Occipital lobe (tissue), 3 donors: ENCODE measurements at places on chromosomes 13 and 19.
A peak's percentile ranks its signal among the peaks of the same experiment; 100 is the strongest.

DNA sequence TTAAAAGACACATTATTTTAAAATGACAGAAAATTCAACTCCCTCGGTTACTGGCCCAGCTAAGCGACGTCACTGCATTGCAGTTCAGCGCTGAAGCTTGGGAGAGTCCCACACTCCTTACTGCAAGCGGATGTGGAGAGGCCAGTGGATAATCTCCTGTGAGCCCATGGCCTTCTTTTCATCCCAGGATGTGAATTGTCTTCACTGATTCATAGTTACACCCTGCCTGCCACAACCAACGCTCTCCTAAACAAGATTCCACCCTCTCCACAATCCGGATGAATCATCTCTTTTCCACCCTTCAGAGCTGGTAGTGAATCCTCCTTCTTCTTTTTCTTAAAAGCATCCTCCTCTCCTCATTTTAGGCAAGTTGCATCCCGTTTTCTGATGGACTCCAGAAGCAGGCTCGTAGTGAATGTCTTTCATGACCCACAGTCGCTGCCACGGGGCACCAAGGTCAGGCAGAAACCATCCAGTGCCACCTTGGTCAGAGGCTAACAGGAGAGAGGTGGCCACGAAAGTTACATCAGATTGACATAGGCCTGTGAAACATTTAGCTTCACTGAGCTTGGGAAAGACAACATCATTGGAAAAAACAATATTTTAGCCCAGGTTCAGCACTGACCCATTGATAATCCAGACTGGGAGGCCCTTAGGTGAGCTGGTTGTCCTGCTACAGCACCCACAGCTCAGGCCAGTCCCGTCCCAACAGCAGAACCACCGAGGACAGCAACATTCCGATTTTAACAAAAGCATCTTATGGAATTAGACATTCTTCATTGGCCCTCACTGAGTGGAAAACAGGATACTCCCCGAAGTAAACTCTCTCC, 2.0 kb downstream of the GJB2 start:
- no peak for DNase-seq

- no peak for DNase-seq
Observed at GRCh38 chr13:100330662-100331061, 241.8 kb downstream of the PCCA start.

DNA sequence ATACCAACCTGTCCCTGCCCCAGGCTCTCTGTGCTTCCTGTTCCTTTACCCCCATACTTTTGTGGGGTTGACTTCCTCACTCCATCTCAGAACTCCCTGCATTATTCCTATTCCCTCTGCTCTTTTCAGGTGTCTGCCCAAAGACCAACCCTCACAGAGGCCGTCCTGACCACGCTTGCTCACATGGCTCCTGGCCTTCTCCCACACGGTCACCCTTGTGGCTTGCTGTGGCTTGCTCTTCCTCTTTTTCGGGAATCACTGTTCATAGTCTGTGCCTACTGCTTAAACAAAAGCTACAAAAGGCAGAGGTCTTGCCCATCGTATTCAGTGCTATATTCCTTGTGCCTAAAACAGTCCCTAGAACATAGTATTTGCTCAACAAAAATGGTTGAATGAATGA, 25.2 kb upstream of the ARGLU1 start:
- DNase-seq = no peak

DNA sequence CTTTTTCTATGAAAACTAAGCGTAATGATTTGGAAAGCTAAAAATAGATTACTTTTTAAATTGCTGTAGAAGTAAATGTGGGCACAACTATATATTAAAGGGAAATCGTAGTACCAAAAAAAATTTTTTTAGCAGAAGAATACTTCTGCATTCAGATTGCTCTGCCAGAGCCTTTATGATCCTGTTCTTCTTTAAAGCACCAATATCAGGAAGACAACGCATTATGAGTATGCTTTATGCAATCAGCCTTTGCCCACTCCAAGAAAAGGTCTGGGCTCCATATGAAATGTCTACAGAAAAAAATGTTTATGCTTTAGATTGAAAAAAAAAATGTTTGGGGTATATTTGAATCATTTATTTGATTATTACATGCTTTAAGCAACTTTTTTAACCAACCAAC, 137.4 kb downstream of the DIAPH3 start:
- no peak for DNase-seq

DNA sequence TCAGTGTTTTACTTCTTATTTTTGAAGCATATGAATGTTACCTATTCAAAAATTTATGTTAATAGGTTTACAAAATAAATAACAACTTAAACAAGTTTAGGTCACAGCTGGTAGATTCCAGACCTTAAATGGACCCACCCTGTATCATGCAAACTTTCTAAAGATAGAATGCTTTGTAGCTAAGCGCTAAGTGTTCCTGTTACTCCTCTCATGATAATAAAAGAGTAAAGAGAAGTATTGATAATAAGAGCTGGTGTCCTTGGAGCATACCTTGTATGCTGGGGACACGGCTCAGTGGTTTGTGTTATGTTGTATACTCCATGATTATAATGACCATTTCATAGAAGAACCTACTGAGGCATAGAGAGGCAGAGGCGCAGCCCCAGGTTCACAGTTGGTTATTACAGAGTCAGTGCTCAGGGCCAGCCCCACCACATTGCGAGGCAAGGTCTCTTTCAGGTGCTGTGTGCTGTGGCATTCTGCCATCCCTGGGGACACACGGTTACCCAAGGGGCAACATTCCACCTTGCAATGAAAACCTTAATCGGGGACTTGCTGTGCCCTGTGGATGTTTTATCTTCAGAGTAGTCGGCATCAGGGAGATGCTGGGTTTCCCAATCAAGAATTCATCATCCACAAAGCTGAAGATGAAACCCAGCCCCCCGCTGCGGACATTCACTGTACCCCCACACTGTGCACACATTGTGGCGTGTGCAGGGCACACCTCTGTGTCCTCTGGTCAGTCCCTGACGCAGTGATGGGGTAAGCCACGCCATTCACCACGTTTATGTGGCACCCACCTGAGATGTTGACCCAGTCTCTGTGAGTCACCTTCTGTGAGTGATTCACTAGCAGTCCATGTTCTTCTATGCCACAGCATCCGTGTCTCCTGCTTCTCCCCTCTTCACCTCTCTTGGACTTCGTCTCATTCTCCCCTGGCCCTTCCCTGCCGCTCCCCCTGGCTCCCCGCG, 186.7 kb downstream of the COL4A1 start:
- DNase-seq = no peak

GRCh38 chr13:42996584-42996983, 4.5 kb upstream of the EPSTI1 start:
- no peak for DNase-seq

DNA sequence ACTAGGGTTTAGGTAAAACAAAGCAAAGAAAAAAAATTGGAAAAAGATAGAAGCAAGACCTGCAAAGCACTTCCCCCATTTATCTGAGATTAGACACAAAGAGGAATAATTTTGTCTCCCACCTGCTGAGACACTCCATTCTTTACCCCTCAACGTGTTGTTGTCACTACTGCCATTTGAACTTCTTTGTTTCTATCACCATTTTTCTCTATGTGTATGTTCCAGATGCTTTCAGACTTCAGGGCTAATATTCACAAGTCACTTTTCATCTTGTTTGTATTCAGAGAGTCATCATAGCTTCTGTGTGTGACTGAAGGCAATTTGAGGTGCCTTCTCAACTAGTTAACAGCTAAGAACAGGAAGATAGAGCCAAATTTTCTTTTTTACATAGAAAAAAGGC, 512.5 kb downstream of the TBC1D4 start:
- DNase-seq = no peak

DNA sequence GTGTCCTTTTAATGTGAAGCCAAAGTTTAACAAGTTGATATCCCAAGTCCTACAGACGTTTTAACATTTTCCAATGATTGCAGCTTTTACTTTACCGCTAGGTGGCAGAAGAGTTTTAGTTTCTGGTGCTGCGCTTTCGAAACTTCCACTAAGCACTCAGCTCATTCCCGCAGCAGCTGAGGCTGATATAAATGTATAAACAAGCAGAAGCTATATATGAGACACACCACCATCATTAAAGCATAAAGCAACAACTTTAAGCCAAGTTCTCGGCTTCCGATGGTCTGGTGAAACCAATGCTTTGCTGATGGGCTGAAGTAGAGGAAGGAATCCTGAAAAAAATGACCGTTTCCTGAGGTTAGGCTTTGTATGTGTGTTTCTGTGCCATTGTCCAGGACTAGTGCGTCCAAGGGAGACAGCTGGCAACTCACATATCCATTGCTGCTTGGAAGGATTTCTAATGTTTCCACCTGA, 753.9 kb downstream of the OLFM4 start:
- peak; percentile 49 for DNase-seq

DNA sequence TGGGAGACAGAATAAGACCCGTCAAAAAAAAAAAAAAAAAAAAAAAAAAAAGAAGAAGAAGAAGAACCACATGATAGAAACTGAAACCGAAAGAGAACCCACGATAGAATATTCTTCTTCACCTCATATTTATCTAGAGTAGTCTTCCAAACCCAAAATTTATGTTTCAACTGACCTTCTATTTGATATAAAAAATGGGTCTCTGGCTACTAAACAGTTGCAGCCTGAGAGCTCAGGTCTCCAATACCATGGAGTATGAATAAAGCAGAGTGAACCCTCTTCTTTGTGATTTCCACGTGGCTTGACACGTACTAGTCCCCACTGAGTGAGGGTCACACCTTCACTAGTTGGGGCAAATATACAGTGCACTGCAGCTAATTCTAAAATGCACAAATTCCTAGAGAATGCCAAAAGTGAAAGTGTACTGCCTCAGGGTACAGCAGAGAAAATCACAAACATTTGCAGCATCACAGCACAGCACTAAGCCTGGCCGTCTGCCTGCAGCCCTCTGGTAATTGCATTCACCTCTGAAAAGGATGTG, 30.8 kb upstream of the RFC3 start:
- DNase-seq = no peak

DNA sequence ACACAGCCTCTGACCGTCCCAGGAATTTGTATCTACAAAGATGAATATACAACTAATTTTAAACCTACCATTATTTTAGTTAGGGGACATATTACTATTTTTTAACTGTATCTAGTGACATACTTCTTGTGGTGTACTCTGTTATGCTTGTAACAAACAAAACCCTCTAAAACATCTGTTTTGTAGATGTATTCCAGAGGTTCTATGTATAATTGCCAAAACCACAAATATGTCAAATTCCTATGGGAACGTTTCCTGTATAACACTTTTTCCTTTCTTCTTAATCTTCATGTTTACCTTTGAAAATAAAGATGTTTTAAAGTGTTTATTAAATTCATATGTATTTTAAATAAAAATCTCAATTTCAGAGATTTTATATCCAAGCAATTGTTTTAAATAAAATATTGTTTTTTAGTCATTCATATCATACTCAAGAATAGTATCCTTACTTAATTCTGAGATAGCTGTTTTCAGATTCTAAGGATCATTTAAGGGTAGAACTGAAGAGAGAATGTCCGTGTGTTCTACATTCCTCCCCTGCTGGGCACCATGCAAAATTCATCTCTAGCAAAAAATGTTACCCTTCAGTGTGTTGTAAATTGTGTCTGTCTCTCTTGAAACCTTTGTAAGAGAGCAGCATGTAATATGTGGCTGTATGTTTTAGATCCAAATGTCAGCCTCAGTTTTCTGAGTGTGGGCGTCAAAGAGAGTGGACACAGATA, 1327.7 kb downstream of the EFNB2 start:
- no peak for DNase-seq

GRCh38 chr19:17306285-17306714, 628 bp downstream of the MRPL34 start:
- DNase-seq = no peak

DNA sequence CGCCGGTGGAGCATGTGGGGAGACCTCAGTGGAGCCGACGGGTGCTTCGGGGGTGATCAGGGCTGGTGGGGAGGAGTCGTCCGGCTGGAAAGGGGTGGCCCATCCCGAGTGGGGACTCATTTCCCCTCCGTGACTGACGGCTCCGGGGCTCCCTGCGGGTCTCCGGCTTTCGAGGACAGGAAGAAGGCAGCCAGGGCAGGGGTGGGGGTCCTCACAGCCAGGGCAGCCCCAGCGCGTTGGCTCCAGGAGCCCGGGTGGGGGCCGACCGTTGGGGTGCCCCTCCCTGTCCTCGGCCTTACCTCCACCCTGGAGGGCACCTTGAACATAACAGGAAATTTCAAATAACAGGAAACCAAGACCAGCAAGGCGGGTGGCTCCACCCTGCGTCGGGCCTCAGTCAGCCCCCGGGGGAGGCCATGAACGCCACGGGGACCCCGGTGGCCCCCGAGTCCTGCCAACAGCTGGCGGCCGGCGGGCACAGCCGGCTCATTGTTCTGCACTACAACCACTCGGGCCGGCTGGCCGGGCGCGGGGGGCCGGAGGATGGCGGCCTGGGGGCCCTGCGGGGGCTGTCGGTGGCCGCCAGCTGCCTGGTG, at the start of gene S1PR4:
Gene S1PR4 (plus strand): TSS at position 393 of the 596 bp plus-strand sequence. CDS start 24 bp downstream, at position 417.
- DNase-seq = no peak

DNA sequence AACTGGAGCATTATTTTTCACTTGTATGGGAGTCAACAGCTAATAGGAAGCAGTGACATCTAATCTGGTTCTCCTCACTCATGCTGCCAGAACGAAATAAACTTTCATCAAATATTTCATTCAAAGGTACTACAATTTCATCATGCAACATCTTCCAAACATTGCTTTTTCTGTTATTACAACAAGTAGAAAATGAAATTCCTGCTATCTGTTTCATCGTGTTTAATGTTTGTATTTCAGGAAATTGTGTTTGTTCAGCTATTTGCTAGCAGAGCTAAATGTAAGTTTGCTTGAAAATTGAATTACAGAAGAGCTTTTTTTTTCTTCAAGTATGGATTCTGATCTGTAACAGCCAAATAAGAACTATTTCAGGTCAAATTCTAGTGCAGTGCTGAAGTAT, 90.1 kb downstream of the SLITRK6 start:
- no peak for DNase-seq

DNA sequence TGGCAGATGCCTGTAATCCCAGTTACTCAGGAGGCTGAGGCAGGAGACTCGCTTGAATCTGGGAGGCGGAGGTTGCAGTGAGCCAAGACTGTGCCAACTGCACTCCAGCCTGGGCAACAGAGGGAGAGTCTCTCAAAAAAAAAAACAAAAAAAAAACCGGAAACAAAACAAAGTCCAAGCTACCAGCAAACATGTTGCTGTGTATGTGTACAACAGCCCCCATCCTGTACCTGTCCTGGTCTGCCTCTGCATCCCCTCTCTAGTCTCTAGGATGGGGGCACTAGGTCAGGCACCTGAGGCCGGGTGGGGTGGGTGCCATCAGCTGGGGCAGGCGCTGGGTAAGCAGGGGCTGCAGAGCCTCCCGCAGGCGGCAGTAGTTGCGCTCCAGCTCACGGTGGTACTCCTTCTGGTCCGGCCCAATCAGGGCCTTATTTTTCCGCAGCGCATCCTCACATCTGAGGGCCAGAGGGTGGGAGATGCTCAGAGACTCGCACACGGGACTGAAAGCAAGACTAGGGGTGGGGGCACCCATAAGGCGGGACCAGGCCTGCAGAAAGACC, 2.8 kb upstream of the KANK2 start:
- DNase-seq = no peak

DNA sequence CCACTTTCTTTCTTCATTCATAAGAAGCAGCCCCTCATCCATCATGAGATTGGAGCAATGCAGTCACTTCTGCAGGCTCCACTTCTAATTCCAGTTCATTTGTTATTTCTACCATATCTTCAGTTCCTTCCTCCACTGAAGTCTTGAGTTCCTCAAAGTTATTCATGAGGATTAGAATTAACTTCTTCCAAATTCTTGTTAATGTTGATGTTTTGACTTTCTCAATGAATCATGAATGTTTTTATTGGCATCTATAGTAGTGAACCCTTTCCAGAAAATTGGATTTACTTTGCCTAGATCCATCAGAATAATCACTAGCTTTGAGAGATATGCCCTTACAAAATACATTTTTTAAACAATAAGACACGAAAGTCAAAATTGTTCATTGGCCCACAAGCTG, 2567.7 kb upstream of the PCDH20 start:
- DNase-seq = no peak

- DNase-seq = no peak
Observed at GRCh38 chr13:66137384-66137783, 1092.8 kb downstream of the PCDH9 start.
